Large intestine (tissue), 12 donors: ENCODE measurements at places on chromosomes 7 and 10. TPM values are rescaled to one million over a fixed set of nuclear protein-coding genes. Genes with fewer than 3 reads are reported as not detected.
A peak's percentile ranks its signal among the peaks of the same experiment; 100 is the strongest.

DNA sequence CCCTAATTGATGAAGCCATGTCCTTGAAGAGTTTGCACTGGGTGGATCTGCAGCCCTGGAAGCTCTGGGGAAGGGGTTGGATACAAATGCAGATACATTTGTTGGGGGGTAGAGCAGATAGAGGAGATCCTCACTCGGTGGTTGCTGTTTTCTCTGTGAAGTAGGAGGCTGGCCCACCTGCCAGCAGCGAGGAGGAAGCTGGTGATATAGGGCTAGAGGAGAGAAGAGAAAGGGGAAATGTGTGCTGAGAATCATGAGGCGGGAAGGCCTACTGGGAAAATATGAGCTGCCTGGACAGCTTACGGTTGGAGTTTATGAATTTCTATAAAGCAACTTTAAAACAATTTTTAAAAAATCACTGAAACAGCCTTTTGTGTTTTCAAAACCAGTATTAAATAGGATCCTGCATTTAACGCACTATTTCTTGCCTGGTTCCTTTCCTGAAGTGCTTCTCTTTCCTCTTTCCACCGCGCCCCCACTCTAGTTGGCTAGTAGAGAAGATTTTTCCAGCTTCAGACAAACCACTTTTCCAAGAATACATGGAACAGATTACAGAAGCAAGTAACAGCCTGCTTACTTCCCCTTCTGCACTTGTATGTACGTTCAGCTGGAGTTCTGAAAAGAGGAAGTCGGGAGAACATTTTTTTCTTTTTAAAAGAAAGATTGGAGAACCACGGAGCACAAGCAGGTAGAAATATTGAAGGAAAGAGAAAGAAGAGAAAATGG, 100.6 kb upstream of the GLCCI1 start:
- H3K27ac ChIP-seq: no peak overlapping the region
- no peaks in the 10 kb centered on the region for H3K4me1 ChIP-seq
- no peaks in the 10 kb centered on the region for H3K36me3 ChIP-seq
- DNase-seq: no peak
- no peak overlapping the region for H3K4me3 ChIP-seq
- no peaks in the 10 kb centered on the region for H3K27me3 ChIP-seq

- H3K4me1 ChIP-seq: no peaks in the 10 kb centered on the region
- no peaks in the 10 kb centered on the region for H3K36me3 ChIP-seq
- no peak for DNase-seq
- no peak overlapping the region for H3K4me3 ChIP-seq
These were observed 238.2 kb downstream of the BUB3 start for GRCh38 chr10:123392182-123392963.

- DNase-seq: no peak
- peaks cover 38% of the 10 kb centered on the region for H3K36me3 ChIP-seq
- no peak overlapping the region for H3K4me3 ChIP-seq
- no peaks in the 10 kb centered on the region for H3K4me1 ChIP-seq
- H3K27ac ChIP-seq: no peak overlapping the region
These were observed 25.9 kb upstream of the TTYH3 start for GRCh38 chr7:2605608-2606538.

- peaks cover 38% of the 10 kb centered on the region for H3K36me3 ChIP-seq
- DNase-seq: no peak
- H3K4me1 ChIP-seq: peaks cover 6% of the 10 kb centered on the region
- H3K27ac ChIP-seq: no peak overlapping the region
- H3K27me3 ChIP-seq: no peaks in the 10 kb centered on the region
- no peak overlapping the region for H3K4me3 ChIP-seq
These were observed 8.7 kb upstream of the BHLHA15 start for GRCh38 chr7:98202367-98203195.

- peaks cover 12% of the 10 kb centered on the region for H3K36me3 ChIP-seq
- H3K4me1 ChIP-seq: peaks cover 9% of the 10 kb centered on the region
- DNase-seq: no peak
These were observed 12.8 kb upstream of the LRRC4 start for GRCh38 chr7:128044064-128044463.

The C10orf62 gene
- 0.09 TPM for polyA plus RNA-seq

DNA sequence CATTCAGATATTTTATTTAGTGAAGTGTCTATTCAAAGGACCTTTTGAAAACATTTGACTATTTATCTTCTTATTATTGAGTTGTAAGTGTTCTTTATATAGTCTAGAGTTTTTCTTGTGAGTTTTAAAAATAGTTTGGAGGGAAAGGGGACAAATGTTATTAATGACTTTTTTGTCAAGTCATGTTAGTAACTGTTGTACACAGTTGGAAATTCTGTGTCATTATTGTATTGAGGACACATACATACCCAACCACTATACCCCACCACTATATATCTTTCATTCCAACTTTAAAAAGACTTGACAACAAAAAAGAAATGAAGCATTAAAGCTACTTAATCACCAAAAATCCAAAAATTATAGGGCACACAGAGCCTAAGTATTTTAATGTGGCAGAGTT, 53.2 kb upstream of the OIT3 start:
- peaks cover 3% of the 10 kb centered on the region for H3K36me3 ChIP-seq
- H3K27ac ChIP-seq: no peak overlapping the region
- no peaks in the 10 kb centered on the region for H3K27me3 ChIP-seq

- no peak overlapping the region for H3K27ac ChIP-seq
- no peak overlapping the region for H3K4me3 ChIP-seq
- peaks cover 3% of the 10 kb centered on the region for H3K27me3 ChIP-seq
- H3K4me1 ChIP-seq: no peaks in the 10 kb centered on the region
These were observed 154.2 kb upstream of the PRKCQ start for GRCh38 chr10:6734286-6734685.

The OPALIN gene
- polyA plus RNA-seq: not detected

The ITIH2 gene
- 0.52 TPM for polyA plus RNA-seq

- no peak overlapping the region for H3K27ac ChIP-seq
- H3K4me3 ChIP-seq: no peak overlapping the region
- H3K27me3 ChIP-seq: no peaks in the 10 kb centered on the region
- DNase-seq: no peak
These were observed 94.9 kb downstream of the CPXM2 start for GRCh38 chr10:123796736-123797135.

- no peak for DNase-seq
- H3K4me1 ChIP-seq: no peaks in the 10 kb centered on the region
- no peak overlapping the region for H3K4me3 ChIP-seq
- H3K27ac ChIP-seq: no peak overlapping the region
- H3K36me3 ChIP-seq: no peaks in the 10 kb centered on the region
These were observed 254.4 kb downstream of the ANKRD7 start for GRCh38 chr7:118478931-118479330.

The PITX3 gene
- polyA plus RNA-seq: not detected

GRCh38 chr7:33411020-33411419, 281.7 kb downstream of the BBS9 start:
- no peaks in the 10 kb centered on the region for H3K4me1 ChIP-seq
- H3K36me3 ChIP-seq: no peaks in the 10 kb centered on the region
- H3K4me3 ChIP-seq: no peak overlapping the region
- no peak for DNase-seq

GRCh38 chr10:102367441-102367840, 28.1 kb upstream of the NFKB2 start:
- no peak overlapping the region for H3K27ac ChIP-seq
- H3K27me3 ChIP-seq: no peaks in the 10 kb centered on the region
- H3K36me3 ChIP-seq: peaks cover 89% of the 10 kb centered on the region
- H3K4me3 ChIP-seq: no peak overlapping the region

The MARVELD1 gene
- 32.9 TPM for polyA plus RNA-seq

DNA sequence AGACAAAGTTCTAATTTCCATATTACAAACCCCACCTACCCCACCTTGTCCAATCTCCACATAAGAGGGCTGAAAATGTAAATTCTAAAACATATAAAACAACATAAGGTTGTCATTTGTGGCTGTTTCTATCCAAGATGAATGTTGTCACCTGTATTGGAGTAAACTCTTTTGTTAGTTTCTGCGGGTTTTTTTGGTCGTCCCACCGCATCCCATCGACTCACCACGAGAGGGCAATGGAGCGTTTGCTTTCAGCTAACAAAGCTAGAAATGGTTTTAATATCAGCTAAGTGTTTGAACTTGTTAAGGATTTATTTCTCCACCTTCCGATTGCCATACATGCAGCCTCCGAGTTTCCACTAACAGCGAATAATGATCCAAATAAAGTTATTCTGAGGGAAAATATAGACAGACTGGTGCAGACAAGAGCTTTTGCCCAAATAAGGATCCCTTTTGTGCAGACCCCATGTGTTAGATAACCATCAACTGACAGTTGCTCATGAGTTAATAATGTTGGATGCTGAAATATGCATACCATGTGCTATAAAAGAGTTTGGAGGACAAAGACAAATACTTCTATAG, 137.2 kb downstream of the ARID5B start:
- peak; percentile 61 for DNase-seq
- H3K27ac ChIP-seq: peak overlapping the region; percentile 57
- no peaks in the 10 kb centered on the region for H3K36me3 ChIP-seq
- peaks cover 42% of the 10 kb centered on the region for H3K4me1 ChIP-seq

DNA sequence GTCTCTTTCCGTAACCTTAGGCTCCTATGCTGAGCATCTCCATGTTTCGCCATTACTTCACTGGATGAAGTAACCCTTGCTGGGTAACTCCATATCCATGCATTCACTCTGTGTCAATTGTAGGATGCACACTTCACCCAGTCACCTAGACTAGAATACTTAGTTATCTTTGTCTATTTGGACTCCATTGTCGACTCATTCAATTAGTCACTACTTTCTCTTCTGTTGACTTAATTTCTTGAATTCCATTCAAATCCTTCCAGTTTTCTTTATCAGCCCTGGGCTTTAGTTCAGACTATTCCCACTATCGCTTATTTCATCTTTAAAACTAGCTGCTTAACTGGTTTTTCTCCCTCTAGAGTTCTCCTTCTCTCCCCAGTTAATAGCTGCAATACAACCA, 111.3 kb upstream of the TNS3 start:
- no peaks in the 10 kb centered on the region for H3K27me3 ChIP-seq
- DNase-seq: no peak
- no peak overlapping the region for H3K27ac ChIP-seq
- no peaks in the 10 kb centered on the region for H3K36me3 ChIP-seq

DNA sequence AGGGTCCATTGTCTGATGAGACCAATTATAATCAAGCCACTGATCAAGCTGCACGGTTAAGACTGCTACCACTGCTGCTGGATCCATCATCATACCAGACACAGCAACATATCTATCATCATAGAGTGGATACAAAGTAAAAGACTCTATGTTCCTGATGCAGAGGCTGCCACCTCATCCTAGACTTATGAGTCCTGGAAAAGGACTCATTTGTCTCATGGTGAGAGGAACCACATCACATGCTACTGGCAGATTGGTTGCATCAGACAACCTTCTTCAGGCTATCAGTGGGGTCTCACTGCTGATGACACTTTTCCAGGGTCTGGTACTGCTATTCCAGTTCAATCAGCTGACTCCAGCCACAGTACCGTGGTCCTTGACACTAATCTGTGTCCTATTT, 79.0 kb downstream of the ABI1 start:
- no peak overlapping the region for H3K4me3 ChIP-seq
- no peaks in the 10 kb centered on the region for H3K4me1 ChIP-seq
- H3K27me3 ChIP-seq: no peaks in the 10 kb centered on the region
- H3K27ac ChIP-seq: no peak overlapping the region
- H3K36me3 ChIP-seq: no peaks in the 10 kb centered on the region

- DNase-seq: no peak
- H3K36me3 ChIP-seq: no peaks in the 10 kb centered on the region
- no peak overlapping the region for H3K27ac ChIP-seq
- H3K4me3 ChIP-seq: no peak overlapping the region
These were observed 183.3 kb downstream of the STK31 start for GRCh38 chr7:23893176-23893941.

DNA sequence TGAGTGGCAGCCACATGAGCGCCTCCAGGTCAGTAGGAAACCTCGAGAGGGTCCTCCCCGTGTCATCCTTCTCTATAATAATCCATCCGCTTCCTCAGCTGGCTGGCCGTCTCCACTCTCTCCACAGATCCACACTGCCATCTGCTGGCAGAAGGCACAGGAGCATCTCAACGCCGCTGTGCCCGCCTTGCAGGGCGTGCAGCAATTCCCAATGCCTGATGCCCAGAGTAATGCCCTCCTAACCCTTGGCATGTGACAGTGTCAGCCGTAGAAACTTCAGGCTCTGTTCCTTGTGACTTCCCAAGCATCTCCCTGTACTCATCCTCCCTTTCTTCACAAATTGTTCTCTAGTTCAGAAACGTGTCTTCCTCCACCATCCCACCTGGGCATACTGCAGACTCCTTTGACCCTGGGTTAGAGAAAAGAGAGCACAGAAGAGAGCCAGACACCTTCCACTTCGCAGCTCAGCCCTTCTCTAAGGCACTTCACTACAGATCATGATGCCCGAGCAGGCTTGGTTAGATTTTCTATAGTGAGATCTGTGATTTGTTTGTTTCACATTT, 70.8 kb downstream of the XPNPEP1 start:
- H3K4me3 ChIP-seq: no peak overlapping the region
- no peaks in the 10 kb centered on the region for H3K36me3 ChIP-seq
- no peaks in the 10 kb centered on the region for H3K27me3 ChIP-seq
- no peak overlapping the region for H3K27ac ChIP-seq
- no peaks in the 10 kb centered on the region for H3K4me1 ChIP-seq

The EEPD1 gene
- 8.4 TPM for polyA plus RNA-seq

The NUTM2B gene
- polyA plus RNA-seq: 1.3 TPM

GRCh38 chr7:117173035-117173770, 149.7 kb downstream of the WNT2 start:
- H3K27me3 ChIP-seq: no peaks in the 10 kb centered on the region
- no peaks in the 10 kb centered on the region for H3K4me1 ChIP-seq
- peaks cover 14% of the 10 kb centered on the region for H3K36me3 ChIP-seq
- no peak overlapping the region for H3K27ac ChIP-seq
- H3K4me3 ChIP-seq: no peak overlapping the region

- peaks cover 3% of the 10 kb centered on the region for H3K4me1 ChIP-seq
- no peak for DNase-seq
- no peaks in the 10 kb centered on the region for H3K36me3 ChIP-seq
- H3K4me3 ChIP-seq: peak overlapping the region; percentile 68
- no peaks in the 10 kb centered on the region for H3K27me3 ChIP-seq
- peak overlapping the region; percentile 64 for H3K27ac ChIP-seq
These were observed 506 bp upstream of the GNAI1 start for GRCh38 chr7:80134115-80134535.

GRCh38 chr7:14073988-14074387, 84.5 kb upstream of the ETV1 start:
- H3K4me1 ChIP-seq: no peaks in the 10 kb centered on the region
- H3K4me3 ChIP-seq: no peak overlapping the region
- H3K27ac ChIP-seq: no peak overlapping the region

GRCh38 chr7:107505997-107506673, 36.3 kb downstream of the GPR22 start:
- H3K27ac ChIP-seq: peak overlapping the region; percentile 39
- peak; percentile 66 for DNase-seq
- H3K4me3 ChIP-seq: no peak overlapping the region
- H3K27me3 ChIP-seq: no peaks in the 10 kb centered on the region
- peaks cover 11% of the 10 kb centered on the region for H3K4me1 ChIP-seq
